Esophagus squamous epithelium (tissue), 5 donors: ENCODE measurements at places on chromosomes 16 and 17. TPM values are rescaled to one million over a fixed set of nuclear protein-coding genes. Genes with fewer than 3 reads are reported as not detected.

DNA sequence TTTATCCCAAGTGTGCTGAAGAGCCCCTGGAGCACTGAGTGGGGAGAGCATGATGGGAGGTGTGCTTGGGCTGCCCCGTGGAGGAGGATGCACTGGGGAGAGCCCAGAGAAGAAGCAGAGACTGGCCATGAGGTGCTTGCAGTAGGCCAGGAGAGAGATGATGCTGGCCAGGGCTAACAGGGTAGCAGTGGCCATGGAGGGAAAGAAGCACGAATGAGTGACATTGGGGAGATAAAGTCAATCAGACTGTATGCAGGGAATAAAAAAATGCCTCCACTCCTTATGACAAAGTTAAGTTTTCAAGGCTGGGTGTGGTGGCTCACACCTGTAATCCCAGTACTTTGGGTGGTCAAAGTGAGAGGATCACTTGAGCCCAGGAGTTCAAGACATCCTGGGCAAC, 5.4 kb upstream of the TMEM220 start:
- H3K27ac ChIP-seq = no peak overlapping the region
- no peak overlapping the region for H3K4me3 ChIP-seq
- DNase-seq = no peak
- H3K4me1 ChIP-seq = peaks cover 33% of the 10 kb centered on the region

Gene NACA2
- total RNA-seq = not detected

DNA sequence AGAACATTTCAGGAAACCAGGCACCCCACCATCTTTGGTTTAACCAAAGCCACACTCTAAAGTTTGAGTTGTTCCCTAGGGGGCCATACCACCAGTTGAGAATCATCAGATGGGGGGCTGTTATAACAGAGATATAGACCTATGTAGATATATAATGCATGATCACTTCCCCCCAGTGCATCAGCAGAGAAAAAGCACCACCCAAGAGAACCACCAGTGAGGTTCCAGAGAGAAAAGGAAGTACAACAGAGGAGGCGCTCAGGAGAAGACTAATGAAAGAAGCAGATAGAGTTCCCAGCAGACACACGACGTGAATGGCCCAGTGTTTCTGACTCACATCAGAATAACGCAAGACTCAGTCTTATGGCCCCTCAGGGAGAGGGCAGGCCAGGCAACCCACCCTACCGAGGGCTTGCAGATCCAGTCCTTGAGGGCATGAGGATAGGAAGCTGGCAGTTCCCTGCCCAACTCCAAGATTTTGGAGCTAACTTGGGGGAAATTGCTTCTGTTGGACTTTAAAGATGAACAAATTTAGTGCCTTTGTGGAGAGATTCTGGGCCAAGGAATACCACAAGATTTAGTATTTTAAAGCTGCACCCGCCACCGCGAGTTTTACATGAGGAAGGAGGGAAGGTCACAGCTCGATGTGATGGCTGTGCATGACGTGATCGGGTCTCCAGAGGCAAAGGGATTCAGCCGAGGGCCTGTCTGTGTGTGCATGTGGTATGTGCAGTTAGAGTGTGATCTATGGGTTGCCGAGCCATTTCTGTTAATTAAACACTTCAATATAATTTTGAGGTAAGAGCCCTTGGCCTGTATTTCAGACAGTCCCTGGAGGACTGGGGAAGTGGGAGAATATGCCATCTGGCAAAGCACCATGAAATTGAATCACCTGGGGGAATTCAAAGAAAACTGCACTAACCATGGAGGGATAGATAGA, 53.1 kb downstream of the AIPL1 start:
- H3K4me1 ChIP-seq = no peaks in the 10 kb centered on the region
- no peak overlapping the region for H3K27ac ChIP-seq
- no peak for DNase-seq
- no peaks in the 10 kb centered on the region for H3K27me3 ChIP-seq
- H3K36me3 ChIP-seq = no peaks in the 10 kb centered on the region

DNA sequence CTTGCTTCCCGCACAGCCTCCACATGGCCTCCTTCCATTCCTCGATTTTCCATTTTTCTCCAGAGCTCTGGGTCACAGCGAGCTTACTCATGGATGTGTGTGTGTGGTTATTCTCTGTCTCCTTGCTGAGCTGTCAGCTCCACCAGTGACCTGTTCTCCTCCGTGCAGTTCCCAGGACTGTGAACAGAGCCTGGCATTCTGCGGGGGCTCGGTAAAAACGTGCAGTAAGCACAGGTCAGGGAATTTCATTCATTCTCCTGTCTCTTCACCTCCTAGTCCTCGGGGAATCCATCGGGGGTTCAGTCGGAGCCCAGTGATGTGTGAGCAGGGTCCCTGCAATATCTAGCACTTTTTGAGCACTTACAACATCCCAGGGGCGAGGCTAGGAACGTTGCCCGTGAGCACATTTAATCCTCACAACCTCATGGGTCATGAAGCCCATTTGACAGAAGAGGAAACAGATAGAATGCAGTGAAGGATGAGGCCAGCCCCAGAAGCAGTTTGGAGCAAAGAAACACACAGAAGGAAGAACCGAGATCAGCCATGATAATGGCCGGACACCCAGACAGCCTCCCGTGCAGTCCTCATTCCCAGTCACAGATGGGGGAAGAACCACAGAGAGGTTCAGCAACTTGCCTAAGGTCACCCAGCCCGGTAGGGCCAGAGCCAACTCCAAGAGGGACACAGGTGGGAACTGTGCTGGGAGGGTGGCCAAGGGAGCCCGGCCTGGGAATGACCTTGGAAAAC, 183.2 kb upstream of the GSE1 start:
- H3K4me1 ChIP-seq = no peaks in the 10 kb centered on the region
- DNase-seq = no peak
- no peak overlapping the region for H3K4me3 ChIP-seq

Gene VAT1L
- not detected for total RNA-seq

- H3K36me3 ChIP-seq = peaks cover 16% of the 10 kb centered on the region
- no peak for DNase-seq
- H3K27me3 ChIP-seq = no peaks in the 10 kb centered on the region
- H3K27ac ChIP-seq = no peak overlapping the region
- peaks cover 52% of the 10 kb centered on the region for H3K4me1 ChIP-seq
- H3K4me3 ChIP-seq = peak overlapping the region; percentile 10
Measured at GRCh38 chr16:324451-325334, 27.8 kb downstream of the AXIN1 start.
